ENCODE measurements at places on chromosomes 3 and 15.

DNA sequence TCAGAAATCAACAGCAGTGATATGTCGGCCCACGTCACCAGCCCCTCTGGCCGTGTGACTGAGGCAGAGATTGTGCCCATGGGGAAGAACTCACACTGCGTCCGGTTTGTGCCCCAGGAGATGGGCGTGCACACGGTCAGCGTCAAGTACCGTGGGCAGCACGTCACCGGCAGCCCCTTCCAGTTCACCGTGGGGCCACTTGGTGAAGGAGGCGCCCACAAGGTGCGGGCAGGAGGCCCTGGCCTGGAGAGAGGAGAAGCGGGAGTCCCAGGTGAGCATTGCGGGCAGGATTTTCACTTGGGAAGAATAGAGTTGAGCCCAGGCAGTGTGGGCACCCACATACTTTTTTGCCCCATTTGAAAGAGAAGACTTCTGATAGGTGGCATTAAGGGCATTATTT lies 57.4 kb downstream of the DNASE1L3 start:
- DNase-seq: no peak

DNA sequence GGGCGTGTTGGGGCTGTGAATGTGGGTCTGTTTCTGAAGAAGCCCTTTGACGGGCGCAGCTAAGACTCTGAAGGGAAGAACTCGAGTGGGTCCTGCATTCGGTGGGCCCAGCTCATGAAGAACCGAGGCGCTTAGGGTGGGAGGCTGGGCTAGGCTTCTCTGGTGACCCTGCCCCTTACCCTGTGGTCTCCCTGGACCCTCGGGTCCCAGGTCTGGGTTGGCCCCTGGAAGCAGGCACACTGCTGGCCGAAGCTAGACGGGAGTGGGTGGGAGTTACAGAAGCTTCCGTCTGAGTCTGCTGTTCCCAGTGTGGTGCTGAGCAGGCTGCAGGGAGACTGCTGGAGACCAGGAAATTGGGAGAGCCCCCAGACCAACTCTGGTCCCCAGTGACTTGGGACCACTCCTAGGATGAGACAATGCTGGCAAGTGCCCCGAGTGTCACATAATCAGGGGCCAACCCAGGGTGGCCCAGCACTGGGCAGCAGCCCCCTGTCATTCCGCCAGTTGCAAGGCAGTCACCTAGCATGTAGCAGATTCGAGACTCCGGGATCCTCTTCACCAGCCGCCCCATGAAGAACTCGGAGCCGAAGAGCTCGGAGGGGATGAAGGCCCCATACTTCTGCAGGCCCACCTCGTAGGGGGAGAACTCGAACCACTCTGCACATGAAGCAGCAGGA lies 16.7 kb upstream of the EHD4 start:
- no peak for DNase-seq

- DNase-seq: no peak
Measured at GRCh38 chr3:141938011-141938500, 61.6 kb downstream of the ATP1B3 start.

- DNase-seq: no peak
Measured at GRCh38 chr15:73200339-73200738, 148.1 kb downstream of the NEO1 start.

DNA sequence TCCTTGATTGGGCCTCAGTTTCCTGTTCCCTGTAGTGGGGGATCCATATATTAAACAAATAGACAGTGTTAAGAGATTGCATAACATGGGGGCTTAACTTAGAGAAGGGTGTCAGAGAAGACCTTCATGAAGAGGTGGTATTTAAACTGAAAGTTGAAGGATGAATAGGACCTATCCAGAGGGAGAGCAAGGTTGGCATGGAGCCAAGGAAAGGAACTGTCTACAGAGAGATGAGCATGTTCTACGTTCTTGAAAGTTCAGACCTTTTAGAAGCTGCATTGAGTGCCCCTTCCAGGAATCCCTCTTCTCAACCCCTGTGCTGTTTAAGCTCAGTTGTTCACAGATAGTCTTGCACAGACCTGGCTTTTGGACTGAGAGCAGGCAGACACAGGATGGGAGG lies 2.4 kb downstream of the HTD2 start:
- DNase-seq: no peak

DNA sequence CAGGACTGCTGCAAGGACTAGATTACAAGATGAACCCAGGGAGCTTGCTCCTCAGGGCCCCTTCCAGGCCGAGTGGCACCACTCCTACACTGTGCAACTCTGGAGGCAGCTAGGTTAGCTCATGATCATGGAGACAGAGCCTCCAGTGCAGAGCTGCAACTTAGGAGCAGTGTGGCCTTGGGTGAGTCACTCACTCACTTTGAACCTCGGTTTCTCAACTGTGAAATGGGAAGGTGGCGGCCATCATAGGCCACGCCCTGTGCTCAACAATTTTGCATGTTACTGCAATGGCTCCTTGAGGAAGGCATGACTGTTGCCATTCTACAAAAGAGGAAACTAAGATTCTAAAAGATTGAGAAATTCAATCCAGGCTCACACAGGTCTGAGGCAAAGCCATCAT lies 11.2 kb upstream of the CXCR6 start:
- DNase-seq: no peak

DNA sequence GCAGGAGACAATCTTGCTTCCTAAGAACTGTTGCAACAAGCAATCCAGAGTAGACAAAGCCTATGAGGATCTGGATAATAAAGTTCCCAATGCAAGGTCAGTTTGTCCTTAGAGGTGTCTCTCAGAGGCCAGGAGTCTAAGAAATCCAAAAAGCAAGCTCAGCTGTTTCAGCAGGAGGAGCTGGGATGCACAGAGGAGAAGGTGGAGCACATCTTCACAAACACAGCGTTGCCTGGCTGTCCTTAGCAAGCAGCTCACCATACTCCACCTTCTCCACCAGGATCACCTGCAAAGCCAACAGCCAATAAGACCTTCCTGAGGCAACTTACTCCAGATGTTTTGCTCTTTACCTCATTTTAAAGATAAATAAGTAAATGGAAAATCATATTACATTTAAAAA lies 365 bp downstream of the ZBED2 start:
- DNase-seq: no peak

DNA sequence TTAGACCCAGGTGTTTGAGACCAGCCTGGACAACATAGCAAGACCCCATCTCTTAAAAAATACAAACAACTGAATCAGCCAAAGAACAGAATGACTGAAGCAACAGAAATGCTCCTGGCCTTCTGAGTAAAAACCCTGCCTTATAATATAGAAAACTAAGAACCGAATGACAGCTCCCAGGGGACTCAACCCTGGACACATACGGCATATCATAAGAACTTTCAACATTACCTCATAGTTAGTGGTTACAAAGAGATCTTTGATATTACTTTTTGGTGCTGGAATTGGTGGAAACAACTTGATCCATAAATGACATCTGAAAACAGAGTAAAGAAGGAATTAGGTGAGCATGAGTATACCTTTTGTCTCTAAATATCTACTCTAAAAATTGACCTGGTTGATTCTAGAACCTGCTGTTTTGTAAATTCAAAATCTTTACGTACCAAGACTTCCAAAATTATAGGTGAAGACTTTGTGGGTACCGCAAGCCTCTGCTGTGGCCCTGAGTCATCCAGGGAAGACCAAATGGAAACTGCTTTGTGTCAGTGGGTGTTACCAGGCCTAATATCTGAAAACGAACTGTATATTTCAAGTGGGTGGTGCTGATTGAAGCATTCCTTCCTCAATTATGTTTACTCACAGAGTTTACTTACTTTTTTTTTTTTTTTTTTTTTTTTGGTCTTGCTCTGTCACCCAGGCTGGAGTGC lies 35.5 kb downstream of the IL5RA start:
- no peak for DNase-seq

DNA sequence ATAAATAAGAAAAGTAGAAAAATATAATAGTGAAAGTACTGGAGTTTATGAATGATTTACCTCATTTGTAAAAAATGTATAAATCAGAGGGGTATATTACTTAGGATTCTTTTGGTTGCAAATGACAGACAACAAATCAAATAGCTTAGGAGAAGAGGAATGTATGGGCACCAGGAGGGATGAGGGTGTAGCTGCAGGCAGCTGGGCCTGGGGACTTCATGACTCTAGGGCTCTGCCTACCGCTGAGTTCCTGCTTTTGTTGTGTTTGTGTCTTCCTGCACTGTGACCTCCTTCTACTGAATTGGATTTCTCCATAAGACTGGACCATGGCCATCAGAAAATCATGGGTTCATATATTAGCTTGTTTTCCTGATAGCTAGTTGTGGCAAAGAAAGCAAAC lies 27.9 kb upstream of the PDE8A start:
- no peak for DNase-seq

GRCh38 chr3:87088993-87089841 lies 98.3 kb upstream of the VGLL3 start:
- DNase-seq: peak; percentile 94

DNA sequence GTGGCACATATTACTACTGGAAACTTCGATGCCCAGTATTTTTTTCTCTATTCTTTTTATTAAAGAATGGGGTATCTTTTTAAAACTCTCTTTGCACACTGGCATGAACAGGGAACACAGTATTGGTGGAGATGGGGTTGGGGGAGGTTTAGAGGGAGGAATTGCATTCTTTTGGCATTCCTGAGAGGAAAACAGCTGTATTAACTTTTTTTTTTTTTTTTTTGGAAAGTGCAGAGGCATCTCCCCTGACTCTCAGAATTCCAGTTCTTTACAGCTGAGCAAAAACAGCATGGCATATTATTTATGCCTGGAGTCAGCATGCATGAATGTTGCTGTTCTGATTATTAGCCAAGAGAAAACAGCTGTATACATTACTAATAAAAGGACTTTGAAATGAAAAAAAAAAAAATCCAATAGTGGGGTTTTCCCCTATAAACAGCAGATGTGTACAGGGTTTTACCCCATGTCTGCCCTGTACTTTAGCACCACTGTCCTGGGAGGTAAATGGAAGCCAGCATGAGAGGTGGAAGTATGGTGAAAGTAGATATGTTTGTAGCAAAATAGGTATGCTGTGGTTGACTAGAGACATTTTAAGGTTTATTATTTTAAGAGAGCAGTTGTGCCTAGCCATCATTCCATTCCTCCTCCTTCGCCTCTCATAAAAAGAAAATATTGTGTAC lies 132.2 kb downstream of the FNDC3B start:
- peak; percentile 26 for DNase-seq

DNA sequence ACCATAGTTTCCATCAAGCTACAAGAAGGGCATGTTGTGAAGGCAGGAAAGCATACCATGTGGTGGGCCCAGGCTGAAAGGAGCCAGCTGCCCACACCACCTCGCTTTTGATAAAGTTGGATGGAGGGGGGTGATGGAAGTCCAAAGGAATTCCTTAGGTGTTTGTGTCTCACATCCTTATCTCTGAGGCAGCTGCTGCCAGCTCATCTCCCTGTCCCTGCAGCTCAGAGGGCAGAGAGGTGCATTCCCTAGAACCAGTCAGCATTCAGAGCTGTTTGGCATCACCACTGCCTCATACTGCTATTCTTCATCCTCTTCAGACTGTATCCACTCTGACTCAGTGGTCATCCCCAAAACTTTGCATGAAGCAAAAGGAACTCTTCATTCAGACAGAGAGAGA lies 141.5 kb upstream of the BFSP2 start:
- no peak for DNase-seq

DNA sequence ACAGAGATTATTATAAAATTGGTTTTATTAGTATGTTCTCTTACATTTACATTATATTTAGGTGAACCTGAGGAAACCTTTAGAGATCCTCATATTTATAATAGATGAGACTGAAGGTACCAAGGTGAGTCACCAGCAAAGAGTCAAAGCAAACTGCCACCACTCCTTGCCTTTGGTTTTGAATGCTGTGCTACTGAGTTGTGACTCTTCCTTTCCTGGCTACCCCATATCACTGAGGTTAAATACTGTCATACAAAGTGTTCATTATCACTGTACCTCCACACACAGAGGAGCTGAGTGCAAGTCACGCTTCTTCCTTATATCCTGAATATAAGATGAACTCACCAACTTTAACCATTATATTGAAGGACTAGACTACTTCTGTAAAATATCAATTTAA lies 168.2 kb downstream of the CBLB start:
- DNase-seq: no peak

GRCh38 chr15:76576523-76577279 lies 240.1 kb downstream of the ISL2 start:
- peak; percentile 35 for DNase-seq

DNA sequence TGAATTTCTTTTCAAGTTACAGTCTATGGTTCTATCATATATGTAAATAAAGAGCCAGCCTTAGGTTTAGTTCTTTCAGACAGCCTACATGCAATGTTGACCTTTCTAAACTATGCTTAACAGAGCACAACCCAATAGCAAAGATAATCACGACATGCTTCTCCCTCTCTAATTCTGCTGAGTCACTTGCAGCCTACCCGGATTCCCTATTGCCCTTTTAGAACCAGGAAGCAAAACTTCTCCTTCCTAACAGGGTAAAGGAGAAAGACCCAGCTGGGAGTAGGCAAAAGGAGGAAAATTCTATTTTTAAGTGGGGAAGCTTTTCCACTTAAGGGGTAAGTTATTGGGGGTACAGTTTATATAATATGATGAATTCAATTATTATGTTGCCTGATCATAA lies 79.3 kb downstream of the SLC7A14 start:
- DNase-seq: peak; percentile 56

- no peak for DNase-seq
Measured at GRCh38 chr3:8567784-8568575, 66.4 kb downstream of the LMCD1 start.

DNA sequence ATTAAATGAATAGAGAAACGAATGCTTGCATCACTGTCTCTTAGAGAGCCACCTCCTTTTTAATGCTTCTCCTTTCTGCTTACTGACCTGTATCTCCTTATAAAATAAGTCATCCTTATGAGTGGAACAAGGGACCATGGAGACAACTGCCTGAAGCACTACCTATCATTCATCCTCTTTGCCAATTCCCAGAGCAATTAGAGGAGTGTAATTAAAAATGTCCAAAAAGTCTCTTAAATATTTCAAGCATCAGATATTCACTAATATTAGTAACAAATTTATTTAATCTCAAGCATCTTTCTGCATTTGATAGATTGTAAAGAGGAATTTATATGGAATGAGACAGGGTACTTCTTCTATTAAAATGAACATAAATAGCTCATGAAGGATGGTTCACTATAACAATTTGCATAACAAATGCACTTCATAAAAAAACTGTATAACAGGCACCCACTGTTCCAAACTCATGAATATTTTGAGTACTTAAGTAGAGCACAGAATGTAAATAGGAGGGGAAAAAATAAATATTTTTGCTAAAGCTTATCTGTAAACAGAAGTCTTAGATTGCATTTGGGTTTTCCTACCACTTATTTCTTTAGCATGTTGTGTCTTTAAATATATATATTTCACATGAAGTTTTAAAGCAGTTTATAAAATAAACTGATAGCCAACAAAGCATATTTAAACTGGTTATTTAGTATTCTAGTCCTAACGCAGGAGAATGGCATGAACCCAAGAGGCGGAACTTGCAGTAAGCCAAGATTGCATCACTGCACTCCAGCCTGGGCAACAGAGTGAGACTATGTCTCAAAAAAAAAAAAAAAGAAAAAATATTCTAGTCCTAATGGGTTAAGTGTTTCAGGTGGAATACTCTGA lies 269.3 kb downstream of the TBL1XR1 start:
- no peak for DNase-seq

DNA sequence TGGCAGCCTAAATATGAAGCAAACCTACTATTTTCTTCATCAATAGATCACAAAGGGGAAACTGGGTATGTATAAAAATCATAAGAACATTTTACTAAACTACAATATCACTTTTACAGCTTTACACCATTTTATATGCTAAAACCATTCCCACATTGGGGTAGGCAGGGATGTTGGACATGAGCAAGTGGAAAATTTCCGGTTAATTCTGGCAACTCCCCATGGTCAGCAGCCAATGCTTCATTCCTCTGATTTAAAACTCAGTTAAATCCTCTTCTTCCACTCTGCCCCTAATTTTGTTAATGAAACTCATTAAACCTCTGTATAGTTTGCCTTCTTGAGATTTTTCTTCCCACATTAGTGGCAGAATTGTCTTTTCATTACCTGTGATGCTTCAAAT lies 552.5 kb upstream of the NECTIN3 start:
- no peak for DNase-seq

Data from HCEC 1CT (cell line).